ENCODE measurements at places on chromosomes 5 and 9. TPM values are rescaled to one million over a fixed set of nuclear protein-coding genes. Genes with fewer than 3 reads are reported as not detected.

Gene CER1
- total RNA-seq, result not detected

GRCh38 chr9:127005770-127006314 is 91.3 kb downstream of the RALGPS1 start:
- no peaks in the 10 kb centered on the region for H3K27me3 ChIP-seq
- peak overlapping the region; percentile 77 for H3K27ac ChIP-seq
- H3K4me3 ChIP-seq, result 0 out of 2 replicates have a peak overlapping the region, but pooled peaks have one; percentile 2
- H3K4me1 ChIP-seq, result peaks cover 50% of the 10 kb centered on the region

DNA sequence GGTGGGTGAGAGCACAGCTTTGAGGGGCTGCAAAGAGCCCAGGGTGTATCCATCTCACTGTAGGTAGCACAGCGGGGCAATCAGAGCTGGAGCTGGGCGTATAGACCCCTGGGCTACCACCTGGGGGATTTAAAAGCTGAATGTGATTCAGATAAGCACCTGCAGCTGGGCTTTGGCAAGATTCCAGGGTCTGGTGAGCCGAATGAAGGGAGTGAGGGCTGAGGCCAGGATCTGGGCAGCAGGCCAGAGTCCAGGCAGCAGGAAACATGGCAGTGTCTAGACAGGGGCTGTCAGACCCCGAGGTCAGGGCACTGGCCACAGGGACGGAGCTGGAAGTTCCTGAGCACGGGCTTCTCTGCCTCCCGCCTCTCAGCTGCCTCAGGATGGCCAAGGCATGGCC is 8.7 kb downstream of the ASS1 start:
- no peak overlapping the region for H3K27ac ChIP-seq
- no peaks in the 10 kb centered on the region for H3K4me1 ChIP-seq
- H3K36me3 ChIP-seq, result no peaks in the 10 kb centered on the region
- DNase-seq, result no peak
- no peak overlapping the region for H3K4me3 ChIP-seq

- H3K27me3 ChIP-seq, result no peaks in the 10 kb centered on the region
- H3K4me3 ChIP-seq, result no peak overlapping the region
- H3K27ac ChIP-seq, result no peak overlapping the region
- no peaks in the 10 kb centered on the region for H3K36me3 ChIP-seq
- no peaks in the 10 kb centered on the region for H3K4me1 ChIP-seq
These were observed 613.0 kb upstream of the WWC1 start for GRCh38 chr5:167678481-167678880.

- H3K27me3 ChIP-seq, result 0 out of 2 replicates have a peak, but pooled peaks cover 1% of the 10 kb centered on the region
- no peaks in the 10 kb centered on the region for H3K36me3 ChIP-seq
- no peak overlapping the region for H3K27ac ChIP-seq
- no peak for DNase-seq
- H3K4me3 ChIP-seq, result no peak overlapping the region
These were observed 217.8 kb upstream of the TLE4 start for GRCh38 chr9:79353856-79354520.

- no peaks in the 10 kb centered on the region for H3K4me1 ChIP-seq
- H3K4me3 ChIP-seq, result no peak overlapping the region
- H3K27me3 ChIP-seq, result no peaks in the 10 kb centered on the region
- DNase-seq, result no peak
- H3K36me3 ChIP-seq, result no peaks in the 10 kb centered on the region
These were observed 8.6 kb downstream of the SCGB3A2 start for GRCh38 chr5:147887026-147887627.

DNA sequence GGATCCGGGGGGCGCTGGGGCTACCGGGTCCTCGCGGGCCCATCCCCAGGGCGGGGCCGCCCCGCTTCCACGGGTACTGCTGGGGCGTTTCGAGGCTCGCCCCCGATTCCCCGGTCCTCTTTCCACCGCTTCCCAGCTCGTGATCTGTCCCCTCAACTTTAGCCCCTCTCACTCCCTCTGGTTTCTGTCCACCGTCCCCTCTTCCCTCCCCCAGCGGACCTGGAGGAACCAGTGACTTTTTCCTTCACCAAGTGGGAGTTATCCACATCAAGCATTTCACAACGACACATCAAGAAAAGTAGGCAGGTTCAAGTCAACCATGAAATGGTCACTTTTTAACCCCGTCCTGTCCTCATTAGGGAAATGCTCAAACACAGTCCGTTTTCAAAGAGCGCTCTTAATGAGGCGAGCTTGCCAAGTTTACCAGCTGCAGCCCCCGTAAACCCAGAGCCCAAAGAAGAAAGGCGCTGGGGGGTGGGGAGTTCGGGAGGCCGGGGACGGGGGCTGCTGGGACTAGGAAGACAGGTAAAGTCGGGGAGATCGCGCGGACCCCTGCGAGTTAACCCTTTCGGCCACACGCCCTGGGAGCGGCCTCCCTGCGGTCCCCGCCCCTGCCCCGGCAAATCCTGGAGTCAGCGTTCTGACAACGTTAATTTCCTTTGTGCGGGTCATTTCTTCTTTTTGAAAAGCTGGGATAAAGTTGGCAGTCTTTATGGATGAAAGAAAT is 2.1 kb upstream of the NFIB start:
- no peaks in the 10 kb centered on the region for H3K36me3 ChIP-seq
- H3K27ac ChIP-seq, result no peak overlapping the region
- peaks cover 5% of the 10 kb centered on the region for H3K27me3 ChIP-seq
- no peak for DNase-seq

- no peak overlapping the region for H3K4me3 ChIP-seq
- no peak for DNase-seq
- H3K27ac ChIP-seq, result no peak overlapping the region
- H3K27me3 ChIP-seq, result no peaks in the 10 kb centered on the region
- no peaks in the 10 kb centered on the region for H3K36me3 ChIP-seq
These were observed 602.6 kb downstream of the TLR4 start for GRCh38 chr9:118306801-118307200.

- no peak overlapping the region for H3K27ac ChIP-seq
- no peaks in the 10 kb centered on the region for H3K27me3 ChIP-seq
- no peaks in the 10 kb centered on the region for H3K36me3 ChIP-seq
- H3K4me1 ChIP-seq, result no peaks in the 10 kb centered on the region
These were observed 73.4 kb upstream of the ATG10 start for GRCh38 chr5:81898403-81898802.

- no peaks in the 10 kb centered on the region for H3K27me3 ChIP-seq
- no peak overlapping the region for H3K4me3 ChIP-seq
- no peak overlapping the region for H3K27ac ChIP-seq
- peaks cover 15% of the 10 kb centered on the region for H3K4me1 ChIP-seq
- DNase-seq, result no peak
These were observed 17.5 kb upstream of the SEMA4D start for GRCh38 chr9:89515416-89515815.

DNA sequence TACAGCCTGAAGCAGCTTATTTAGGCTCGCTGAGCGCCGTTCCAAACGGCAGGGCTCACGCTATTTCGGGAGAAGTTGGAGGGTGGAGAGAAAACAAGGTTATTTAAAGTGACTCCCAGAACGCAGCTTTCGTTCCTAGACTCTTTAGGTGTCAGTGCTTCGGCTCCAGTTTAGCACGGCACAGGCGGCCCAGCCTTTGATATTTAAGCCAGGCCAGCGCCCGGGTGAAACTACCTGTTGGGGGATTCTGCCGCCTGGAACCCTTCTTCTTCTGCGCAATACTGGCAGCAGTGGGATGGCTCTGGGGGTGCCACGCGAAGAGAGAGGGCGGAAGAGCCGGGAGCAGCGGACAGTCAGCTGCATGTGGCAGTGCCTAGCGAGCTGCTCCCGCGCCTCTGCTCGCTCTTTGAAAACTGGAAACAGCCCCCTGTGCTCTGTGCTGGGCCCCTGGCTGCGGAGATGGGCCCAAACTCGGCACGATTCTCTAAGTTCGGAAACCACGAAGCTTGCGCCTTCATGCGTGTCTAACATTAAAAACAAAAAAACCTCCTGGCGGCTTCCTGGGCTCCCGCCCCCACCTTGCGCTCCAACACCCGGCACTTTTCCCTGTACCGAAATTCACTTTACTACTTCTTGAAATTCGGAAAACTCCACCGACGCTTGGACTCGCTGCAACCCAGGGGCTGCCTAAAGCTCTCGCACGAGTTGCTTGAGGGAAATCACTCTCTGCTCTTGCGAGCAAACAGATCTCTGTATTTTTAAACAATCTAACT is 34.6 kb upstream of the NFIB start:
- H3K27ac ChIP-seq, result no peak overlapping the region
- no peak overlapping the region for H3K4me3 ChIP-seq
- H3K36me3 ChIP-seq, result no peaks in the 10 kb centered on the region

DNA sequence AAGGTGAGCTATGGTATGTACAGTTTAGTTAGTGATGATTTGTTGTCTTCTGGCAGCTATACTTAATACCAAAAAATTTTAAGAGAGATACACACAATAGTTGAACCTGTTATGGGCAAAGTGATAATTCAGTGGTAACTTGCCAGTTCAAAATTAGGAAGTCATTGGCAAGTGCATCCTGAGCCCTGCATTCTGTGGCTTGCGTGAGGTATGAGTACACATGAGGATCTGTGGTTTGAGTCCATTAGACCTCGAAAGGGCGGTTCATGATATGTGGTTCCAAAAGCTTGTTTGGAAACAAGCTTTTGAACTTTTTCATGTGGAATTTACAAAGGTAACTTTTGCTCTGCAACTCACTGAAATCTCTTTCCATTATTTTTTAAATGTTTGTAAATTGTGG is 47.0 kb downstream of the GPR21 start:
- no peaks in the 10 kb centered on the region for H3K4me1 ChIP-seq
- no peaks in the 10 kb centered on the region for H3K27me3 ChIP-seq
- H3K27ac ChIP-seq, result no peak overlapping the region
- no peak for DNase-seq
- peaks cover 17% of the 10 kb centered on the region for H3K36me3 ChIP-seq
- no peak overlapping the region for H3K4me3 ChIP-seq

DNA sequence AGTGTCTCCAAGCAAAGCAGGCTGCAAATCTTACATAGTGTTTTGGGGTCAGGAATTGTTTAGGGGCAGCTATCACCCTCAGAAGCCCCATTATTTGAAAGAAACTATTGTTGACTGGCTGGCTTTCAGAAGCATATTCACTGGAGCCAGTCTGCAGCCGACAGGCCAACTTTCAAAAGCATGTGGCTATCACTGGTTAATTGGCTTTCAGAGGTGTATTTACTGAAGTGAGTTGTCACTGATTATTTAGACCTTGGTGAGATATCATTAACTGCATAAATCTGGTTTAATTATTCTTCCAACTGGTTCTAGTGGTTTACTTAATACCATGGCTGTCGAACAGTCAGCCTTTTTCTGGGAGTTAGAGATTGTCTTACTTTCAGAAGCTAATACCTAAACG is 247.0 kb downstream of the CWC27 start:
- H3K27ac ChIP-seq, result no peak overlapping the region
- DNase-seq, result no peak
- H3K36me3 ChIP-seq, result no peaks in the 10 kb centered on the region
- H3K27me3 ChIP-seq, result no peaks in the 10 kb centered on the region
- peaks cover 9% of the 10 kb centered on the region for H3K4me1 ChIP-seq

DNA sequence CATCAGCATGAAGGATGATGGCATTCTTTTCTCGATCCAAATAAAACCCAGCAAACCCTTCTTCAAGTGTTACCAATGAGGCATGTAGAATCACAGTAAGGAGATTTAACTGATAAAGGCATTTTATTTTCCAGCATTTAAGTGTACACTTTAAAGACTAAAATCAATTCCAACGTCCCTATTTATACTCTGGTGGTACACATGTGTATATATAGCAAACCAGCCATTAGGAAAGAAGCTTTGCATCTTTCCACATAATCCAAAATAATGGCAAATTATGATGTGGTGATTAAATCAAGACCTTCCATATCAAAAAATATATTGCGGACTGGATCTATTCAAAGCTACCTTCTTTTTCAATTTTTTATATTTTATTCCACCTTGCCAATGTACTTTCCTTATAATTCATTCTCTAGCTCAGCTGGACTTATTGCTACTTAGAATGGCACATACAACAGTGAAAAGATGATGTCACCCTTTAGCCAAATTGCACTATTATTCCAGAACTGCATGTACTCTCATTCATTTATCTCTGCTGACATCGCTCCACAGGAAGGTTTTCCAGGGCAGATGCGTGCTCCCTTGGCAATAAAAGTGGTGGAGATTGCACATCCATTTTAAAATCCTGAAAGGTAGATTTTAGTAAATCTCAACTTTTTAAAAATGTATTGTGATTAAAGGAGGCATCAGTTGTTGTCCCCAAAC is 63.3 kb upstream of the SLC30A5 start:
- H3K27me3 ChIP-seq, result no peaks in the 10 kb centered on the region
- no peak overlapping the region for H3K4me3 ChIP-seq
- no peaks in the 10 kb centered on the region for H3K36me3 ChIP-seq
- no peak for DNase-seq
- no peaks in the 10 kb centered on the region for H3K4me1 ChIP-seq

Data from GM12878 (cell line).